ENCODE measurements at places on chromosomes 11 and 22. TPM values are rescaled to one million over a fixed set of nuclear protein-coding genes. Genes with fewer than 3 reads are reported as not detected.

The PPP6R2 gene
- 43.5 TPM for polyA plus RNA-seq

The ART5 gene
- polyA plus RNA-seq: 2.8 TPM

The IFITM10 gene
- polyA plus RNA-seq: 0.27 TPM

The LMO1 gene
- 0.59 TPM for polyA plus RNA-seq

The KCNK4 gene
- not detected for polyA plus RNA-seq

The SCGB1C1 gene
- 1.3 TPM for polyA plus RNA-seq

The OTOG gene
- polyA plus RNA-seq: 0.54 TPM

The API5 gene
- polyA plus RNA-seq: 132 TPM

Data from right renal pelvis (tissue), 4 donors.